Astrocyte of the cerebellum (primary cell): ENCODE measurements at places on chromosomes 11 and 22.

DNA sequence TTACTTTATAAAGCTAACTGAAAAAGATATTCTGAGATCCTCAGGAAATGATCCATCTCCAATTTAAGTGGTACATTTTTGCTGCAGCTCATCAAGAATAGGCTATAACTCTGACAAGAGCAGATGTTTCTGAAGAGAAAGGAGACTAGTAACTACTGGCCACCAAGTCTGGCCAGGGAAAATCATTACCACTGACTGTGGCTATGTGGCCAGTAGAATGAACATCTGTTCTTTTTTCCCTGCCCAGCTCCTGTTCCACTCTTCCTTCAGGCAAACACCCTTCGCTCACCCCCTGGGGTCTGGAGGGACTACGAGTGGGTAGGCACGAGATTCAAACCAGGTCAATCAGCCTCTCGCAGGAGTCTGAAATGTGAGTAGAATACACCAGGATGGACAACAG, 23.9 kb downstream of the TMEM123 start:
- no peak for DNase-seq

GRCh38 chr11:60938500-60938899, 13.5 kb downstream of the SLC15A3 start:
- DNase-seq = no peak

GRCh38 chr11:124722176-124722575, 17.6 kb upstream of the NRGN start:
- DNase-seq = no peak

DNA sequence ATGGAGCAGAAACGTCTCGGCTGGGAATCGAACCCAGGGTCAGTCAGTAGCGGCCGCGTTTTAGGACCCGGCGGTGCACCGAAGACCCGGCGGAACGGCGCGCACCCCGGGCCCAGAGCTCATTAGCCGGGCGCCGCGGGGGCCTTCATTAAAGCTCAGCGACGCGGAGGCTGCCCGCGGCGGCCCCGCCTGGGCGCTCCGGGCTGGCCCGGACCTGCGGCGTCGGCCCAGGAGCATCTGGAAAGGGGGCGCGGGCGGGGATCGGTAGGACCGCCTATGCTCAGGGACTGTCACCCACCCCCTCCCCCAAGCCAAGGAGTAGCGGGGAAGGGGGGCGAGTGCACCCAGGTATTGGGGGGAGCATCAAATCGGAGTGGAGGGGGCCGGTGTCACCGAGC, 52.2 kb downstream of the CYTH4 start:
- DNase-seq = no peak

DNA sequence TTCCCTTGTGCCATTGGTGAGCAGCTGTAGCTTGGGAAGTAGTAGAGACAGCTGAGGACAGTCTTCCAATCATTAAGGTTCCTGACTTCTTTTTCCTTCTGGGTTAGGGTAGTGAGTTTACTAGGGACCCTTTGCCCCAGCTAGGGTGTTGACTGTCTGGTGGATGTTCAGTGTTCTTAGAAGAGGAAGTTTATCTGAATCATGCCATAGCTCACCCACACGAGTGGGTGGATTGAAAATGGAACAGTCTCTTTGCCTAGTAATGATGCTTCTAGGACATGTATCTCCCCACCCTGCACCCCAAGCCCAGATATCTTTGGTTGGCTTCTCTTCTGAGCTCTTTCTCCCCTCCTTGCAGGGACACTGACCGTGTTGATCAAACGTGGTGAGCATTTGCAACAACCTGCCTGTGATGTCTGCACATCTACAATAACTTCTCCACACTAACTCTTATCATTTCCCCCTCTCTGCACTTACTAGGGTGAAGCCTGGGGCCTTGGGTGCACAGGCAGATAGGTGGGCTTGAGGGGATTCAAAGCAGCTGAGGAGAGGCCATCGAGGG, 57.1 kb upstream of the HORMAD2 start:
- DNase-seq = no peak
